Muscle of arm (tissue), 14 donors: ENCODE measurements at places on chromosomes 1 and 21.
A peak's percentile ranks its signal among the peaks of the same experiment; 100 is the strongest.

GRCh38 chr1:210057593-210057992 lies 119.6 kb downstream of the SYT14 start:
- DNase-seq = no peak

- no peak for DNase-seq
These were observed 231.2 kb upstream of the USP24 start for GRCh38 chr1:55446351-55446750.

DNA sequence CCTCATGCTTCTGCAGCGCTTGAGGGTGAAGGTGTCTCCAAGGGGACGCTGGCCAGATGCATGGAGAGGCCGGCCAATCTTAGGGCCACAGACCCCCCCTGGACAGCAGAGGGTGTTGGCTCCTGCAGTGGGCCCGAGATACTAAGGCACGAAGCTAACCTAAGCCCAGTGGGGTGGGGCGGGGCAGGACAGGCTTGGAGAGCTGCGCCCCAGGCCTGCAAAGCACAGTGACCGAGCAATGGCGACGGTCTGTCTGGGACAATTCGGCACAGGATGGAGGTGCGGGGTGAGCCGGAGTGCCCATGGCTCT lies 1.3 kb downstream of the FNDC10 start:
- DNase-seq = no peak

DNA sequence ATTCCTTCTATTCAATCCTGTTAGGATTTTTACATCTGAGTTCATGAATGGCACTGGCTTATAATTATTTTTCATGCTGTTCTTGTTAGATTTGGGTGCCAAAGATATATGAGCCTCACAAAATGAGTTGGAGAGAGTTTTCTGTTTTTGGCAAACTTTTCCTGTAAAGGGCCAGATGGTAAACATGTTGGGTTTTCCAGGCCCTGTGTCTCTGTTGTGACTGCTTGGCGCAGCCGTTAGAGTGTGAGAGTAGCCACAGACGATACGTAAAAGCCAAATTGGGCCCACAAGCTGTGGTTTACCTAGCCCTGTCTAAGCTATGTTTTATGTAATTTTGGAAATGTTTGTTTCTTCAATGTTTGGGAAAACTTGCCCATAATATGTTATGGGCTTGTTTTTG lies 15.6 kb upstream of the CA6 start:
- DNase-seq = peak; percentile 33

DNA sequence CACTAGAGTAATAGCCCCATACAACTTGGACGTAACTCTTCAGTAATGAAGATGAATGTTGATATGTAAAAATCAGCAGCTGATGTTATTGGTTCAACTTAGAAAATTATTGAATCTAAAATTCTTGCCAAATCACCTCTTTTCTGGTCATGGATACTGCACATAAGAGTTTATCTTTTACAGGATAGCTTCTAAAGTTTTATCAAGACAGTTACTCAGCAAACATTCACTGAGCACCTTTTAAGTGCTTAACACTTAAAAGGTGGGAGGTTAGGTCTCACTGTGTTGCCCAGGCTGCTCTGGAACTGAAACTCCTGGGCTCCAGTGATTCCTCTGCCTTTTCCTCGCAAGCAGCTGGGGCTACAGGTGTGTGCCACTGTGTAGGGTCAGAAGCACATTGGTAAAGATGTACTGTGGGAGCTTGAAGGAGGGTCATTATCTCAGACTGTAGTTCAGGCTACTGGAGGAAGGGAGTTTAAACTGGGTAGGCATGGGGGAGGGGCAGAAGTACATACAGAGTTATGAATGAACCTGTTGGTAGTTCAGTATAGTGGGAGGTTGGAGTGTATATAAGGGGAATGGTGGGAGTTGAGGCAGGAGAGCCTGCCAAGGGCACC lies 2.0 kb downstream of the MPZL1 start:
- no peak for DNase-seq

GRCh38 chr1:15577691-15578090 lies 7.2 kb downstream of the AGMAT start:
- DNase-seq = no peak

GRCh38 chr21:31682620-31683019 lies 23.1 kb downstream of the SOD1 start:
- DNase-seq = no peak

DNA sequence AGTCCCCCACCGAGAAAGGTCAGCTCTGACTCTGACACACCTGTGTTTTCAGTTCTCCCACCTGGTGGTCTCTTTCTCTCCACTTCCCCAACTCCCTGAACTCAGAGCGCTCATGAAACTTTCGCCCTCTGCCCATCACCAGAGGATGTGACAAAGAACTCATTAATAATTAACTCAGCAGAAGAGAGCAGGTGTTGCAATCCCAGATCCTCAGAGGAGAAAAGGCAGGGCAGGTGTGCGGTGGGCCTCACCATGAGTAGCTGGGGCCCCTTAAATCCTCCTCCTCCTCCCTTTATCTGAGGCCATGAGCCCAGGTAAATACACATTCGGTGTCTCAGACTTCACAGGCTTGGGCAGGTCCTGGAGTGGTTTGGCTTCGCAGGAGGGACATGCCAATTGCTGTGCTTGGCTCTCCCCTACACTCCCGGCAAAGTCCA lies 1.7 kb upstream of the LAMB3 start:
- no peak for DNase-seq

- DNase-seq = no peak
These were observed 55.4 kb downstream of the NPHP4 start for GRCh38 chr1:5936621-5937372.

GRCh38 chr1:223010582-223011504 lies 132.2 kb downstream of the TLR5 start:
- DNase-seq = peak; percentile 34

- no peak for DNase-seq
These were observed 57.6 kb downstream of the OLFML2B start for GRCh38 chr1:161966067-161966466.

DNA sequence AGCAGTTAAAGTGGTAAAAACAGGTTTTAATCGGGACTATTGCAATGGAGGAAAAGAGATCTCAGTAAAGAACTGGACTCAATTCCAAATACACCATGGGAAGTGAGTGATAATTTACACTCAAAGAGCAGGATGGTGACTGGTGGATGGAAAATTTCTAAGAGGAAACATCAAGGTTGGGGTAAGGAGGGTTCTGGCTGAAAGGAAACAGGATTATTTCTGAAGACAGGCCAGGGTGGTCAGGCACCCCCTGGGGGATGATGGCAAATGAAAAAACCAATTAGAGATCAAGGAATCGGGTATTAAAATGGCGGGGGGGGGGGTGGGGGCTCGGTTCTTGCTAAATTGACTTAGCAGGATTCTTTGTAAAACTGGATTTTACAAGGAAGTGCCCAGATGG lies 12.3 kb upstream of the HSD11B1 start:
- no peak for DNase-seq

- DNase-seq = no peak
These were observed 81.4 kb downstream of the CYYR1 start for GRCh38 chr21:26491663-26492062.

- DNase-seq = no peak
These were observed 79.2 kb downstream of the NTNG1 start for GRCh38 chr1:107220036-107220435.

GRCh38 chr1:113660088-113660487 lies 99.2 kb downstream of the PHTF1 start:
- DNase-seq = peak; percentile 17

GRCh38 chr1:36883315-36883949 lies 150.9 kb downstream of the GRIK3 start:
- DNase-seq = no peak

GRCh38 chr21:16011719-16012118 lies 281.9 kb downstream of the USP25 start:
- no peak for DNase-seq

DNA sequence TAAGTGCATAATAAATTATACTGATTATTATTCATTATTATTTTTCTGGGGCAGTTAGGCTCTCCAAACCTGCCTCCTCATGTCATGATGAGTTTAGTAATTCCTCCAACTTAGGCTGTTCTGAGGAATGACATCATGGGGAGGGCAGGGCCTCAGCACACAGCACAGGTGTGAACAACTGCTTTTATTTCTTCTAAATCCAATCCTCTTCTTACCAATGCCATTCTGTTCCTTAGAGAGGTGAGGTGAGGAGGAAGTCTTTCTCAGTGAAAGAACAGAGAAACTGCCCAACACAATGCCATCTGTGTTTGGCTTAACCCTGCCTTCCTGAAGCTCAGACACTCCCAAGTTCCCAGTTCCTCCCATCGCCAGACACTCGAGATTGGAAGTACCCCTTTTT lies 45.4 kb upstream of the WASF2 start:
- no peak for DNase-seq

DNA sequence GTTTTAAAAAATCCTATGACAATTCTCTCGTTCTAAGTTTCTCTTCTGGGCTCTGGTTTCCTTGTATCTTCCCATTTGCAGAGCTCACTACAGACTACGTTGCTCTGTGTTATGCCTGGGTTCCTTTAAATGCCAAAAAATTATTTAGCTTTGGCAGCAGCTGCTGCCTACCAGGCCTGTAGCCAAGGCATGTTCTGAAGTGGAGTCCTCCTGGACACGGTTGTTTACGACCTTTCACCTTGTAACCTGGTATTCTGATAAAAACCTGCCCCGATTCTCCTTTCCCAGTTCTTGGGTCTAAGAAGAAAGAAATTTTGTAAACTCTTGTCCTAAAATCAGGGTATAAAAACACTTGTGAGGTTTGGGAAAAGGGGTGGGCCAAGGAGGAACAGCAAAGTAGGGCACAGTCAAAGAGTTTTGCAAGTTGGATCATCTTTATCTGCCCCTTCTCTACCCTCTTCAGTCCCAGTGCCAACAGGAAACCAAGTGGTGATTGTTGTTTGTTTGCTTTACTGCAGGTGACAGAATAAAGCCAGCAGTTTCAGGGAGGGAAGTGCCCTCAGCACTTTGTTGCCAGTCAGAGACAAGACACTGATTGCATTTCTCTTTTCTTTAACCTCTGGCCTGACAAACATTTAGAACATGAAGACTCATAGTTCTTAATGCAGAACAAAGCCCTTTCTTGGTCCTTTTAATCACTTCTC lies 3.1 kb upstream of the TXNIP start:
- DNase-seq = no peak
